ENCODE measurements at places on chromosomes 1 and 21.

DNA sequence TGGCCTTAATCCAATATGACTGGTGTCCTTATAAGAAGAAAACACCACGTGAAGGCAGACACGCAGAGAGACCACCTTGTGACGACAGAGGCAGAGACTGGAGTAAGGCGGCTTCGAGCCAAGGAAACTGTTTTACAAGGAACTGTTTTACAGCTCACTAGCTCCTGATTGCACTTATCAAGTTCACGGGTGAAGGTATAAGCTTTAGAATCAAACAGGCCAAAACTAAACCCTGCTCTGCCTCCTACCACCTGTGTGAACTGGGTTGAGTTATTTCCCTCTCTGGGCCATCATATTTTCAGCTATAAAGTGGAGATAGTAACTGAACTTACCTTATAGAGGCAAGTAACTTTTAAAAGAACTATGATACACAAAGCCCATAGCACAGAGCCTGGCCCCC is 166.9 kb upstream of the NFIA start:
- no peak for DNase-seq

GRCh38 chr1:55071477-55071876 is 32.1 kb downstream of the PCSK9 start:
- no peak for DNase-seq

- no peak for DNase-seq
These were observed 9.2 kb downstream of the SPATA6 start for GRCh38 chr1:48462716-48463302.

- DNase-seq = no peak
These were observed 80.3 kb downstream of the LRIG2 start for GRCh38 chr1:113153116-113153803.

GRCh38 chr1:30315185-30315960 is 408.0 kb downstream of the MATN1 start:
- no peak for DNase-seq

- no peak for DNase-seq
These were observed 1442.6 kb upstream of the B3GALT2 start for GRCh38 chr1:194629011-194629410.

GRCh38 chr1:25661043-25661815 is 44.6 kb downstream of the MAN1C1 start:
- DNase-seq = no peak

- DNase-seq = no peak
These were observed 32.3 kb downstream of the PRDM16 start for GRCh38 chr1:3101124-3101939.

- DNase-seq = no peak
These were observed 22.9 kb downstream of the UMODL1 start for GRCh38 chr21:42093991-42094421.

DNA sequence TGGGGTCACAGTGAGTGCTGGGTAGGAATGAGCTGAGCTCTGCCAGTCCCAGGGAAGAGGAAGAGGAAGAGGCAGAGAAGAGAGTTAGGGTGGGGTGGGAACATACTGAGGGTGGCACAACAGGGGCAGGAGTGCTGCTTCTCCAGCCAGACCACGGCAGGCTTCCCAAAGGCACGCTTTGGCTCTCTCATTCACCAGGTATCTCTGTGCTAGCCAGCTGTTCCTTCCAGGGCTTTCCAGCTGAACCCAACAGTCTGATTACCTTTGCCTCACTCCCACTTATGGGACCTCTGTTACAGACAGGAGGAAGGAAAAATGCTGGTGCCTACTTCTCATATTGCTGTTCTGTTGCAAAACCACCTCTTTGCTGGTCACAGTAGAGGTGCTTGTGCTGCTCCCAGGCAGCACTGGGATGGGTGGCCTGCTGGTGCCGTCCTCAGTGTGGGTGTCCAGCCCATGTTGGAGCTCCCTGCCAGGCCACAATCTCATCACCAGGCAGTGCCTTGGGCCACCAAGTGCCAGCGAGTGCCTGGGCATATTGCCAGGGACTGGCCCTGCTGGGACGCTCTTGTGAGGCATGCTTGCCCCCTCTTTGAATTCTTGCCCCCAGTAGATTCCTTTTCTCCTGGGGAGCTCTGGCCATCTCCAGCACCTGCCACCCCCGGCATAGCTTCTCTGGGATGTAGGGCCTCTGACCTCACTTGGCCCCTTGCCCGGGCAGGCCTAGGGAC is 2.1 kb downstream of the ADORA1 start:
- DNase-seq = no peak

GRCh38 chr1:90133133-90133532 is 138.2 kb downstream of the ZNF326 start:
- no peak for DNase-seq

DNA sequence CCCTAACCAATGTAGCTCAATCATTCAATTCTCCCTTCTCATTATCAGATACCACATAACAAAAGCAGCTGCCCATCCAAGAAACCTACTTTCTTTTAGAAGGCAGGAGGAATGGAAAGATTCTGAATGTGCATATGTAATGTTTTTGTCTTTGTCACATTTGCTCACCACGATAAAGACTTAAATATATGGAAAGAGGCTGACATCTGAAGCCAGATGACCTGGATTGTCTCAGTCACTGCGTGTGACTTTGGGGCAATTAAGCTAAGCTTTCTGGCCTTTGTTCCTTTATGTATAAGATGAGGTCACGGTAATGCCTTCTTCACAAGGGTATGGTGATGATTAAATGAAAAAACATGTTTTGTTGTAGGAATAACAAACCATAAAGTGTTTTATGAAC is 42.6 kb downstream of the LRRC52 start:
- no peak for DNase-seq

DNA sequence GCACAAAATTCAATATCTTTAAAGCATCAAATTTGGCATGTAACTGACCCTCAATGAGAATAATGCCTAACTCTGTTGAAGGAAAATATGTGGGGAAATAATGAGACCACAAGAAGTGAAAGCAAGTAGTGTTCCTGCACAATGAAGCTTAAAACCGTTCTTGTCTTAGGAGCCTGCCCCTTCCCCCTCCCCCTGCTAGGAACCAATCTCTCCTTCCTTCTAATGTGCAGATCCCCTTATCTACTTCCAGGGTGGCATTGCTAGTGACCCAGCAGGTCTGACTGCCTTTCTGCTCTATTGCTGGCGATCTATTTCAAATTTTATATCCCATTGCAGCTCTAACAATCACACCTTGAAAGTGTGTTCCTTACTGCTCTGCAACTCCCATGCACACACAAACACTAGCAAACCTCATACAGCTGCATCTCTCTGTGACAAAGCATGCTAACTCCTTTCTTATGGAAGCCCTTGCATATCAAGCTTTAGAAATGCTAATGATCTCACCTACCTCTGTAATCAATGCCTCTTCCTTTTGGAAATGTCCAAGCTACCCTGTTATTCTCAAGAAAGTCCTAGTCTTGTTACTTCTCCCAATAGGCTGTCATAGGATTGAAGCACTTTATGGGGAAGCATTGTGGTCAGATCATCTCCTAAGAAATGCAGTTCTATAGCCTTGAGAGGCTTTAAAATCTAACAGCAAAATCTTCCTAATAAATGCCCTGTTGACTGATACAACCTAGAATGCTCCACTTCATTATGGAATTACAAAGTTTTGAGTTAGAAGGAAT is 26.5 kb downstream of the BCL9 start:
- DNase-seq = no peak

GRCh38 chr1:222547260-222547614 is 667 bp downstream of the HHIPL2 start:
- no peak for DNase-seq

GRCh38 chr1:176211396-176212165 is 4.5 kb upstream of the COP1 start:
- no peak for DNase-seq
